ENCODE measurements at places on chromosomes 2 and 18. TPM values are rescaled to one million over a fixed set of nuclear protein-coding genes. Genes with fewer than 3 reads are reported as not detected.

The GPR35 gene
- total RNA-seq: 0.65 TPM

The METAP1D gene
- 11.5 TPM for total RNA-seq

The DES gene
- 1.6 TPM for total RNA-seq

The LCT gene
- total RNA-seq: 0.22 TPM

The CD28 gene
- under 0.01 TPM for total RNA-seq

The KCNIP3 gene
- total RNA-seq: 3.5 TPM

The ADRA2B gene
- not detected for total RNA-seq

The CIAO1 gene
- 69.9 TPM for total RNA-seq

The PID1 gene
- 15.4 TPM for total RNA-seq

Measured in articular chondrocyte of knee joint (primary cell).